Uterine smooth muscle cell (primary cell): ENCODE measurements at places on chromosomes 11 and 22. TPM values are rescaled to one million over a fixed set of nuclear protein-coding genes. Genes with fewer than 3 reads are reported as not detected.

Gene BIK
- not detected in 2 replicates for total RNA-seq

Gene SLCO2B1
- total RNA-seq = 0.12 and 1.2 TPM in 2 replicates

Gene SFI1
- 22.1 and 28.6 TPM in 2 replicates for total RNA-seq

Gene UCP3
- total RNA-seq = 0.11 and 0.37 TPM in 2 replicates

Gene CHRDL2
- not detected in 2 replicates for total RNA-seq

Gene C11orf16
- not detected in 2 replicates for total RNA-seq

Gene MAPK8IP2
- total RNA-seq = 0.33 and 0.37 TPM in 2 replicates

Gene MAJIN
- not detected in 2 replicates for total RNA-seq

Gene WEE1
- 39.2 and 63.9 TPM in 2 replicates for total RNA-seq

Gene KCNE3
- 0.22 and 5.2 TPM in 2 replicates for total RNA-seq

Gene KRTAP5-2
- total RNA-seq = not detected in 2 replicates

Gene CRYBB2
- not detected in 2 replicates for total RNA-seq
